ENCODE measurements at places on chromosomes 7 and 10.

DNA sequence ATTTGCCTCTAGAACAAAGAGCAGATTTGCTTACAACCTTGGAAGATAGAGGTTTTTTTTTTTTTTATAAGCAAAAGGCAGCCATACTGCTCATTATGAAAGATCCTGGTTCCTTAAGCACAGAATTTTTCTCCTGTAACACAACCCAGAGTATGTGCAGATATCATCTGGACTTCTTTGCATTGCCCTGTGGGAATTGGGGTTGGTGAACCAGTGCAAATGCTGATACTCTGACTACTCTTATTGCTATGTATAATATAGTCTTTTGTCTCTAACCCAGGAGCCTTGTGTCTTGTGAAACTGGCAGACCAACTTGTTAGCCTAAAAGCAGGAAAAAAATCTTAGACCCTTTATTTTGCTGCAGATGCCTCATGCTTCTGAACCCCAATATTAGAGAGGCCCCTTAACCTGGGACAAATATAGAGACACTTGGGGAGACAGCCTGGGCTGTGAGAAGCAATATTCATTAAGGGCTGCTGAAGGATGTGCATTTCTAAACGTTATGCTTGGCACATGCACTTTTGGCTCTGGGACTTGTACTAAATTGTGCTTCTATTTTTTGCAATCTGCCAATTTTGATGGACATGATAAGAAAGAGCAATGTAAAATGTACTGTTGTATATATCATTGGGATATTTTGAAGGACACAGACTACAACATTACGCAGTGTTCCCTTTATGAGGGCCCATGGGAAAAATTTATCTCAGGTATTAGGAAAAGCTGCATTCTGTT lies 78.9 kb downstream of the ANLN start:
- H3K4me3 ChIP-seq: no peak overlapping the region
- H3K27ac ChIP-seq: no peak overlapping the region
- no peak for DNase-seq
- H3K27me3 ChIP-seq: no peaks in the 10 kb centered on the region
- H3K4me1 ChIP-seq: peaks cover 3% of the 10 kb centered on the region

- H3K4me1 ChIP-seq: no peaks in the 10 kb centered on the region
- H3K36me3 ChIP-seq: peaks cover 100% of the 10 kb centered on the region
- no peaks in the 10 kb centered on the region for H3K27me3 ChIP-seq
Observed at GRCh38 chr7:139084709-139085108, 24.8 kb downstream of the ZC3HAV1 start.

DNA sequence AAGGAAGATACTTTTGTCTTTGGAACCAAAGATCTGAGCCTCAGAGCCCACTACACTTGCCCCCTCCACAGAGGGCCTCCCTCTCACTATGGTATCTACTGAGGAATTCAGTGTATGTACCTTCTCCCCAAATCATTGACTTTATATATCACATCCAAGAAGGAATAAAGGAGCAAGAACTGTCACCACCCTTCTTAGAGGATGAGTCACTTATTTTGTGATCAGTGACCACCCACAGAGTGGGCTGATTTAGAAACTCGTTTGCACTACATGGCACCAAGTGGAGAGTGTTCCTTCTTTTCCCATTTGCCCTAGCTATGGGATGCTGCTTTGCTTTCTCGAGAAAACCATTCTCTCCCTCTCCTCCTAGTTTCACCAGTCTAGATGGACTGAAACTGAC lies 5.7 kb downstream of the TMEM243 start:
- DNase-seq: no peak
- H3K36me3 ChIP-seq: no peaks in the 10 kb centered on the region
- H3K27me3 ChIP-seq: no peaks in the 10 kb centered on the region

- no peaks in the 10 kb centered on the region for H3K36me3 ChIP-seq
- H3K27me3 ChIP-seq: no peaks in the 10 kb centered on the region
- no peak overlapping the region for H3K27ac ChIP-seq
- H3K4me1 ChIP-seq: no peaks in the 10 kb centered on the region
Observed at GRCh38 chr7:81694711-81695110, 75.1 kb downstream of the HGF start.

DNA sequence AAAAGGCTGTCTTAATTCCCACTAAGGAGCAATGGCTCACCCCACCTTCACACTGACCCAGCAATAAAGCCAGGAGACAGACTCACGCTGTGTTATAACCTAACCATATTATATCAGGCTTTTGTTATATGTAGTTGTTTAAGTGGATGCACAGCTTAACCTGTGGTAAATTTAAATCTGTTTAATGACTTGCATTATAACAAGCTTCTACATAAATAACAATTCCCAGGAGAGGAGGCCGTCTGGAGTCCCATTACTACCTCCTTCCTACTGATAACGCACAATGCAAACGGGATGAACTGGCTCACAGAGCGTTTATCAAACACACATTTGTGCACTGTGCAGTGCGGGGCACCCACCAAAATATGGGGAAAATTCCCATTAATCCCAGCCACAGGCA lies 102.1 kb upstream of the MGMT start:
- no peaks in the 10 kb centered on the region for H3K36me3 ChIP-seq
- peaks cover 11% of the 10 kb centered on the region for H3K27me3 ChIP-seq
- no peak for DNase-seq
- H3K4me1 ChIP-seq: no peaks in the 10 kb centered on the region

DNA sequence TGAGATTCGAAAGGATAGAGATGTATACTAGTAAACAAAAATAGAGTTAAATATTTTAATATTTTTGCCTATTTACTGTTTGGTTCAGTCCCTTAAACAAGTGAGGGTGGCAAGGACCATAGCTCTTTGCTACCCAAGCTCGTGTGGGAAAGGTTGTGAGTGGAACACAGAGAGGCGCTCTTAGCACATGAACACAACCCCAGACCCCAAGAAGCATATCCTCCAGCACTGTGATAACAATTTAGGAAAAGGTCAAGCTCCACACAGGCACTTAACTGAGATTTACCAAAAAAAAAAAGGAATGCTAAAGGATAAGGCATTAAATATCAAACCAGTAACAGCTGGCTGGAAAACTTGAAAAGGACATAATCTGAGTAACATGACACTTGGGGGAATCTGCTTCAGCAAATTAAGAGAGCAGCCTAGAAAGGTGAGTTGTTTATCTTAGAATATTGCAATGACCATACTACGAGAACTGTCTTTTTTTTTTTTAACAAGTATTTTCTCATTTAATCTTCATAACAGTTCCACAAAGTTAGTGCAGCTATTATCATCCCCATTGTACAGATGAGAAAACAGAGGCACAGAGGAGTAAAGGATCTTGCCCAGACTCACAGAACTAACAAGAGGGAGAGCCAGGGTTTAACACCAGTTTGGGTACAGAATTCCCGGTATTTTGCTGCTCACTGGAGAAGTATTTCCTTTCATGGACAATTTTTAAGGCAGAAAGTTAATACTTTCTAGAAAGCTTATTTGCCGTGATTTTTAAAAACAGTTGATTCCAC lies 303.5 kb upstream of the AOAH start:
- no peaks in the 10 kb centered on the region for H3K27me3 ChIP-seq
- peaks cover 8% of the 10 kb centered on the region for H3K4me1 ChIP-seq
- H3K4me3 ChIP-seq: no peak overlapping the region
- H3K27ac ChIP-seq: no peak overlapping the region
- no peak for DNase-seq
- H3K36me3 ChIP-seq: no peaks in the 10 kb centered on the region

- no peak overlapping the region for H3K4me3 ChIP-seq
- H3K27me3 ChIP-seq: peaks cover 22% of the 10 kb centered on the region
- no peaks in the 10 kb centered on the region for H3K36me3 ChIP-seq
- H3K4me1 ChIP-seq: peaks cover 43% of the 10 kb centered on the region
- H3K27ac ChIP-seq: no peak overlapping the region
- no peak for DNase-seq
Observed at GRCh38 chr10:48608976-48609375, 4.1 kb upstream of the ARHGAP22 start.

- no peaks in the 10 kb centered on the region for H3K27me3 ChIP-seq
- peaks cover 13% of the 10 kb centered on the region for H3K4me1 ChIP-seq
- H3K4me3 ChIP-seq: no peak overlapping the region
- H3K27ac ChIP-seq: no peak overlapping the region
- H3K36me3 ChIP-seq: no peaks in the 10 kb centered on the region
Observed at GRCh38 chr7:151847681-151848081, 29.2 kb downstream of the PRKAG2 start.

- no peaks in the 10 kb centered on the region for H3K27me3 ChIP-seq
- no peak overlapping the region for H3K27ac ChIP-seq
- no peaks in the 10 kb centered on the region for H3K36me3 ChIP-seq
- no peak for DNase-seq
Observed at GRCh38 chr10:3825244-3825643, 40.2 kb upstream of the KLF6 start.

DNA sequence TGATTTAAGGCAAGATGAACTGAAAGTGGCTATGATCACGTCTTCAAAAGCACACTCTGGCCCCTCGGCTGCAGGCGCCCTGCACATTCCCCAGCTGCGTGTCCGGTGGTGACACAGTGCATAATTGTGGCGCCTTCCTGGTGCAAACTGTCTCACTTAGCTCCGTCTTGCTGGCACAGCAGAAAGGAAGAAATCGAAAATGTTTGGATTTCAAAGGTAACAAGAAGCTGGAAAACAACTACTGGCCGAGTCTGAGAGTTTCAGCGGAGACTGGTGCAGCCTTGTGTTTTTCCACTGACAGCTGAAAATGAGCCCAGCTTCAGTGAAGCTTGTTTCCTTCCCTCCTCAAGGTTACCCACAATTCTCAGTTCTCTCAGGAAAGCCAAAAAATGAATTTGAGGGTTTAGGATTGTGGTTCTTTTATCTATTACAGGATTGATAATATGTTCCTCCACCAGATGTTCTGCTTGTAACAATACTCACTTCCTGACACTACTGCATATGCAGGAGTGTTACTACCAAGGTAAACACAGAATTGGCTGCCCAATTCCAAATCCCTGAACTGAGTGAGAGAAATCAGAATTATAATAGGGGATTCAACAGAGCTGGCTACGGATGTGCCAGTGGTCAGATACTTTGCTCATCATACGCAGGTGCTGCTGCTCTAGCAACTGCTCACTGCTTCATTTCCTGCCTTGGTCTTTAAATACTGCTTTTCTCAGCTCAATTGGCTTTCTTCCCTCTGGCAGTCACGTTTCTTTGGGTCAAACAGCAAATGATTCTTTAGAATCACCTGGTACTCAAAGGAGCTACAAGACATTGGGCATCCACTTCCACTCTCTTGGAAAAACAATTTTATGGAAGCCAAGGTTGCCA lies 63.7 kb downstream of the TRUB1 start:
- no peaks in the 10 kb centered on the region for H3K36me3 ChIP-seq
- H3K4me3 ChIP-seq: no peak overlapping the region
- no peak for DNase-seq
- H3K4me1 ChIP-seq: no peaks in the 10 kb centered on the region
- no peaks in the 10 kb centered on the region for H3K27me3 ChIP-seq
- no peak overlapping the region for H3K27ac ChIP-seq

DNA sequence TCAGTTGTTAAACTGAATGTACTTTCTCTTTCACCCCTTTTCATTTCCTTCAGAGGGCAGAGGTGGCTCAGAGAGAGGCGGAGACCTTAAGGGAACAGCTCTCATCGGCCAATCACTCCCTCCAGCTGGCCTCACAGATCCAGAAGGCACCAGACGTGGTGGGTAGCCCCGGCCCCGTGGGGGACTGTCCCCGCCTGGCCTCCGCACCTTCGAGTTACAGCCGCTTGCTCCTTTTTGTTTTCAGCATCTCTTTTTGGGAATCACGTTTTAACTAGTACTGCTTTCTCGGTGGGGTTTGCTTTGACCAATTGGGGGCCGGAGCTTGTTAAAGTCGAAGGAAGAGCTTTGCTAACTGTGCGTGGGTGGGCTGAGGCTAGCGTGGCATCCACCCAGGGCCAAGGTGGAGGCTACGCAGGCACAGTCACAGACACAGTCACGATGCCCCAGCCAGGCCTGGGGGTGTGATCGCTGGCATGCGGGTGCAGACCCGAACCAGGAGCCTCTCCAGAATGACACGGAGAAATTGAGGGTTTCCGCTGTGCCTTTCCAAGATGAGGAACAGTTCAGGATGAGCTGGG lies 116.2 kb upstream of the SH2B2 start:
- no peak overlapping the region for H3K27ac ChIP-seq
- peaks cover 67% of the 10 kb centered on the region for H3K36me3 ChIP-seq
- peak; percentile 46 for DNase-seq
- peaks cover 5% of the 10 kb centered on the region for H3K4me1 ChIP-seq
- H3K4me3 ChIP-seq: no peak overlapping the region
- no peaks in the 10 kb centered on the region for H3K27me3 ChIP-seq

DNA sequence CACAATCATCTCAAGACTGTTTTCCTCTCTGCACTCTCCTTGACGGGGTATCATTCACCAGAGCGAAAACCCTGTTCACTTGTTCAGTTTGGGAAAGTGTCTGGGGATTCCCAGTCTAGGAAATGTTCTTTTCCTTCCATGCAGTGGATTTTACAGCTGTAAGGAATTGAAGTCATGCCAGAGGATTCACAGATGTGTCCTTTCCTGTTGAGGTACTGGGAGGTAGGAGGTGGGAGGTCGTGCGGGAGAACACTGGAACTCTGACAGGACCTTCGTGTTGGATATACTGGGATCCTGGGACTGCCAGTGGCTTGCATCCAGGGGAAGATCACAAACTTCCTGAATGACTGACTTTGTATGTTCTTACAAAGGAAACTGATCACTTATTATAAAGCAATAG lies 185.5 kb downstream of the BMPER start:
- H3K4me3 ChIP-seq: no peak overlapping the region
- no peak for DNase-seq
- H3K27ac ChIP-seq: no peak overlapping the region
- H3K4me1 ChIP-seq: no peaks in the 10 kb centered on the region
- H3K36me3 ChIP-seq: no peaks in the 10 kb centered on the region
- H3K27me3 ChIP-seq: no peaks in the 10 kb centered on the region

- no peaks in the 10 kb centered on the region for H3K36me3 ChIP-seq
- H3K4me3 ChIP-seq: no peak overlapping the region
- DNase-seq: peak; percentile 44
- H3K27ac ChIP-seq: peak overlapping the region; percentile 35
Observed at GRCh38 chr7:43872406-43873110, 3.2 kb upstream of the MRPS24 start.

- H3K36me3 ChIP-seq: no peaks in the 10 kb centered on the region
- no peak overlapping the region for H3K27ac ChIP-seq
- peaks cover 41% of the 10 kb centered on the region for H3K4me1 ChIP-seq
- DNase-seq: no peak
Observed at GRCh38 chr7:112056409-112056808, 149.8 kb downstream of the DOCK4 start.

- no peak for DNase-seq
- H3K27ac ChIP-seq: peak overlapping the region; percentile 89
- no peaks in the 10 kb centered on the region for H3K27me3 ChIP-seq
Observed at GRCh38 chr7:1539181-1539881, 8.8 kb downstream of the MAFK start.
